ENCODE measurements at places on chromosomes 16 and 17.

DNA sequence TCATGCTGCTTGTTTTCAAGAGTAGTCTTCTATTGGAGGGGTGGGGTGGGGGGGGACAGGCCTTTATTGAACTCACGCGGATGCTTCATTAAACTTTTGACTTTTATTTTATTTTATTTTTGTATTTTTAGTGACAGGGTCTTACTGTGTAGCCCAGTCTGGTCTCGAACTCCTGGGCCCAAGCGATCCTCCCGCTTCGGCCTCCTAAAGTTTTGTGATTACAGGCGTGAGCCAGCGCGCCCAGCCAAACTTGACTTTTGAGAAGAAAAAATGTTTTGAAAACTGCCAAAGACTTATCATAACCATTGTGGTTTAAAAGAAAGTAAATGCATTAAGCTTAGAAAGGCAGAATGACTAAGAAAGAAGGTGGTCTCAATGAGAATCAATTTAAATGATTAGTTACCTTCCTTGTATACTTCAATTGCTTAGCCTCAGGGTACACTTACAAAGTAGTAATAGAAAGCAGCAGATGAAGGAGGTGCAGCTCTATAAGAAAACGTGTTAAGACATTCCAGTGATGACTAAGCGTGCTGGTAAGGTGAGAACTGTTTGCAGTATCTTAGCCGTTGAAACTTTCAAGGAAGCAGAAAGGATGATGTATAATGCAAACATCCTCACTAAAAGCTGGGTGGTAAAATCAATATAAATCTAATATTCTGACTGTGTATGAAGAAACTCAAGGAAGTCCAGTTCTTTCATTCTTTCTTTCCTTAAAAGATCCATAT lies 1.2 kb downstream of the AP2B1 start:
- no peak for DNase-seq

DNA sequence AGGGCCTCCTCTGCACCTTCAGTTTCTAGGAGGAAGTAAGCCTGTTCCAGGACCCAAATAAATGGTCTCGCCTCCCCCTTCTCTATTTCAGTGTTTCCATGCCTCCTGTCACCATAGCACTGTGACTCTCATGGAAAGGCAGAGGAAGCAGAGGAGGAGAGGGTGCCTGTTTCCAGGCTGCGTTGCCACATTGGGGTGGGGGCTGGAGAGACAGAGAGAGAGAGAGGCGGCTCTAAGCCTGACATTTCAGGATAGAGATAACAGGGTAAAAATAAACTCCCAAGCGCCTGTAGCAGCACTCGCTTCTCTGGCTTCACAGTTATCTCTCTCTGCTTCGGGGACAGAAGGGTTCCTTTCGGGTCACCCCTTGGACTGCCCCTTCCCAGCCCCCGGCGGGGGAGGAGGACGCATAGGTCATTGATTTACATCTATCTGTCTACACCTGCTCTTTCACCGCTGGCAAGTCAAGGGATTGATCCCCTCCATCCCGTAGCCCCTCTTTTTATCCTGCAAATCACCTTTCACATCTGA lies 71.2 kb upstream of the MRTFB start:
- DNase-seq, result no peak

GRCh38 chr16:48611329-48612137 lies 1.6 kb upstream of the N4BP1 start:
- DNase-seq, result peak; percentile 60

DNA sequence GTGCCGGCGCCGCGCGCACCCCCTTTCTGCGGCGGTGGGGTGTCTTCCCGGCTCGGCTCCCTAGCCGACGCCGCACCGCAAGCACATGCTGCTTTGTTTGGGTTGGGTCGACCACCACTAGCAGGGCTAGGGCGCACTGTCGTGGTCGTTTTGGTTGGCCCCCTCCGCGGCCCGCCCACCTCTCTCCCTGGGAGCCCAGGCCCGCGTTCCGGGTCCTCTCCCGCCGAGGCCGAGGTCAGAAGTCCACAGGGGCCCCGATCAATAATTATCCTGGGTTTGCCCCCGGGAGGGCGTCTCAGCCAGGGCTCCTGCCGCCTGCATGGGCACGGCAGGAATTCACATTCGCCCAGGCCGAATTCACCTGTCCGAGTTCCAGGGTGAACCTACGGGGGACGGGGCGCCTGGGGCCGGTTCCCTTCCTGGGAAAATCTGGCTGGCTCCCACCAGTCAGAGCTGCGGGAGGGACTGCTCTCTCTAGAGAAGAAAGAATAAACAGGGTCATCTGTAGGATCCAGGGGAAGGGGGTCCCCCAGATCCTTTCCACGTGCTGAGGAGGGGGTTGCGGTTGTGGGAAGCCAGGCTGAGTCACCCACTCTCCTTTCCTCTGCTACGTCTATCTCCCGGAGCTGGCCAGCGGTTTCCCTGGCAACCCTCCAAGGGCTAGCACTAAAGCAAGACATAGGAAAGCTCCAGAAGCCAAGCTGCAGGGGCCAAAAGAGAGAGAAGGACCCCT lies 584 bp upstream of the STAT5B start:
- DNase-seq, result no peak

- DNase-seq, result no peak
These were observed 4.5 kb downstream of the KRTAP3-1 start for GRCh38 chr17:41004397-41004796.

DNA sequence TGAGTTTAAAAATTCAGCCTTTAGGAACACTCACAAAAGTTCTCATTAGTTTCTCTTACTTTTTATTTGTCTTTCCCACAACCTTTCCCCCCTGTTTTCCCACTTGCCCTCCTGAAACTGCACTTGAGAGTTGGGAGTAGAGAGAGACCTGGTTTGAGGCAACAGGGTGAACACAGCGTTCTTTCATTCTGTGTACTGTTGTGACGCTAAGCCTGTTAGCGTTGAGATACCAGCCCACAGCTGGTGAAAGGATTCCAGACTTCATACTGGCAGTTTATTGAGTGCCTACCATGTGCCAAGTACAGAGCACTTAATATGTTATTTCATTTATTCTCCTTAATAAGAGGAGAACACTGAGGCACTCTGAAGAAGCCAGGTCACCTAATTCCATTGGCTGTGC lies 10.3 kb downstream of the TNRC6C start:
- DNase-seq, result no peak

GRCh38 chr16:17557949-17558348 lies 87.2 kb upstream of the XYLT1 start:
- no peak for DNase-seq

GRCh38 chr16:55853114-55853513 lies 20.2 kb upstream of the CES1 start:
- DNase-seq, result no peak

- DNase-seq, result no peak
These were observed 4.9 kb downstream of the WSCD1 start for GRCh38 chr17:6075050-6075449.

GRCh38 chr17:61000911-61001310 lies 323.3 kb downstream of the BCAS3 start:
- no peak for DNase-seq

DNA sequence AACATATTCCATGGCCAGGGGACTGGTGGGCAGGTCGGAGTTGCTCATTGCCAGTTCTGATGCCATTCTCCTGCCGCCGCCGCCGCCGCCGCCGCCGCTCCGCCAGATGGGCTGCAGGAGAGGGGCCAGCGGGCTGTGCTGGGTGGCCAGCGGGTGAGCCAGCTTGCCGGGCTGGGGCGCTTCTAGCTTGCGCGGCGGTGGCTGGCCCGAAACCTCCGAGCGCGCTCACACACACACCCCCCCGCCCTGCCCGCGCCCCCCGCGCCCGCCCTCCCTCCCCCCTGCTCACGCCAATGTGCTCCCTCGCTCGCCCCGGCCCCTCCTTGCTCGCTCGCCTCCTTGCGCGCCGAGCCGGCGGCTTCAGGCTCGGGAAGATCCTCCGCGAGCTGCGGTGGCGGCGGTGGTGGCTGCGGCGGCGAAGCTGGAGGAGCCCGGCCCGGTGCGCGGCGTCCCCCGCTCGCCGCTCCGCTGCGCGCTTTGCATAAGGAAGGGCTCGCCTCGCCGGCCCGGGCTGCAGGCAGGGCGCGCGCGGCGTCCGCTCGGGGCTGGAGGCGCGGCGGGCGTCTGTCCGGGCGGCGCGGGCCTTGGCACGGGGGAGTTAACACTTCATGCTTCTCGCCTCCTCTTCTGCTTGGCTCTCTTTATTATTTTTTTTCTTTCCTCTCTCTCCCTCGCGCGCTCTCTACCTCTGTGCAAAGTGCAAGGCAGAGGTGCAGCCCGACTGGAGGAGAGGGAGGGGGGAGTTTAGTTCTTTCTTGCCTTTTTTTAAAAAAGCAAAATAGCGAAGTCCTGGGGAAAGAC lies 500 bp downstream of the MAF start:
- DNase-seq, result no peak

DNA sequence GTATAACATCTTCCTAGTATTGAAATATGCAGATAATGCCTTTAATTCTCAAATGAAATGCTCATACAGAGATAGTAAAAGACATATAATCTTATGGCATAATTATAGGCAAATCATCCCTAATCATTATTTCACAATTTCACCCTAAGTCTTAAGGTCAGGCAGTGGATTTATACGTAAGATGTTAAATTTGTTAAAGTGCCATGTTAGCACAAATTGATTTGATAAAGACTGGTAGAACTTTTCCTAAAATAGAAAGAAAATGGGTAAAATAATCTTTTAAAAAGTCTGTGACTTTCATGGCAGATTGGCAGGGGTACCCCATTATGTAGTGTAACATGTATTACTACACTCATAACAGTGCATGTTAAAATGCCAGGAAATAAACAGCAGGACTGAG lies 1092.7 kb upstream of the GOT2 start:
- no peak for DNase-seq

GRCh38 chr17:60305141-60305540 lies 86.8 kb downstream of the USP32 start:
- DNase-seq, result no peak

- no peak for DNase-seq
These were observed 52.5 kb upstream of the CACNG3 start for GRCh38 chr16:24203675-24204074.

GRCh38 chr17:65191811-65192740 lies 54.9 kb downstream of the RGS9 start:
- no peak for DNase-seq

GRCh38 chr16:47142486-47142820 lies 1.3 kb downstream of the NETO2 start:
- DNase-seq, result no peak

DNA sequence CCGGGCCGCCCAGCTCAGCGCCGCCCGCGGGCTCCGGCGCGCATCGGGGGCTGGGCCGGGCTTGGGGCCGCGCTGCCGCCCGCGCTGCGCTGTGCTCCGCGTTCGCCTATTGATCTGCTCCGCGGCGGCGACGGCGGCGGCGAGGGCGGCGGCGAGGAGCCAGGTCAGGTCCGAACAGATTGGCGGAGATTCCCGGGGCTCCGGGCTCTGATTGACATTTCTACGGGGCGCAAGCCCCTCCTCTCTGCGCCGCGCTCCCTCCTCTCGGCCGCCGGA lies 559 bp downstream of the IRX3 start:
- no peak for DNase-seq

- no peak for DNase-seq
These were observed 9.1 kb downstream of the FOXJ1 start for GRCh38 chr17:76131692-76132573.

GRCh38 chr17:72188801-72189200 lies 68.0 kb downstream of the SOX9 start:
- DNase-seq, result no peak

GRCh38 chr16:28623172-28623711 lies 13.4 kb upstream of the SULT1A1 start:
- DNase-seq, result peak; percentile 20

GRCh38 chr17:73647772-73648542 lies 3.7 kb upstream of the SDK2 start:
- no peak for DNase-seq

GRCh38 chr17:51487947-51488346 lies 227.6 kb downstream of the UTP18 start:
- no peak for DNase-seq

DNA sequence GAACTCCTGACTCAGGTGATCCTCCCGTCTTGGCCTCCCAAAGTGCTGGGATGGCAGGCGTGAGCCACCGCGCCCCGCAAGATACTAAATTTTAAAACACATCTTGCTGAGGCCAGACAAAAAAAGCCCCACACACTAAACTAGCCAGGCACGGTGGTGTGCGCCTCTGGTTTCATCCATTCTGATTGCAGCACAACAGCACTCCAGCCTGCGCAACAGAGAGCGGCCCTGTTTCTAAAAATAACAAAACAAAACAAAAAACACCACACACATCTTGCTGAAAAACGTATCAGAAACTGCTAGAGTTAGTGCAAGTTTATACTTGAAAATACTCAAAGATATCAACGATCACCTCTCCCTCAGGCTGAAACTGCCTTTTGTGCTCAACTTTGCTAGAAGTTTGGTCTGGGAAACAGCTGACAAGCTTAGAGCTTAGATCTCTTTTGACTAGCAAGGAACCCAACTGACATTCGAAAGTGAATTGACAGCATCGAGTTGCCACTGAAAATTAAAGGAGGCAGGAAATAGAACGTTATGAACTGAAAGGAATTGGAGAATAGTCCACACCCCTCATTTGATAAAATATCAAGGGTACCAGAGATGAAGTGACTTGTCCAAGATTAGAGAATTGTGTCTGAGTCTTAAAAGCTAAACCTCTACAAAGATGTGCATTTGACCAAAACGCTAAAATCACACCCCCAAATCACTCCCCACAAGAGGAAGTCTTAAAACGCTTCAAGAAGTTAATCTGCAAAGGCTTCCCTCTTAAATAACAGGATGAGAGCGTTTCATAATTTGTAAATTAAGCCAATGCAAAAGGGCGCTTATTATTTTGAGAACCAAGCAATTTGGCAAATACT lies 908 bp downstream of the COG4 start:
- no peak for DNase-seq

DNA sequence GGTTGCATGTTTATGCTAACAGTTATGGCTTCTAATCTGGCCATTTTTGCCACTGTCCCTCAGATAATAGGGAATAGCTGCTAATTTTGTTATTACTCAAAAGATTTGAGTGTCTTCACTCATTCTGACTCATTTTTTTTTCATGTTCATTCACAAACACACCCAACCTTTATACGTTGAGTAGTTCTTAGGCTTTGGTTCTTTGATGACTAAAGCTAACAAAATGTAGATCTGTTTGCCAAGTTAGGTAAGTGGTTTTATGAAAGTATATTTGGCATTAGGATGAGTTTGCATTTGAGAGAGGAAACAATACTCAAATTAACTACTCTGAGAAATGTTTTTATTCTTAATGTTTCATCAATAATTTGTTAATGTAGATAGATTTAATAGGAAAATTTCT lies 3.6 kb downstream of the MAP2K4 start:
- DNase-seq, result no peak

DNA sequence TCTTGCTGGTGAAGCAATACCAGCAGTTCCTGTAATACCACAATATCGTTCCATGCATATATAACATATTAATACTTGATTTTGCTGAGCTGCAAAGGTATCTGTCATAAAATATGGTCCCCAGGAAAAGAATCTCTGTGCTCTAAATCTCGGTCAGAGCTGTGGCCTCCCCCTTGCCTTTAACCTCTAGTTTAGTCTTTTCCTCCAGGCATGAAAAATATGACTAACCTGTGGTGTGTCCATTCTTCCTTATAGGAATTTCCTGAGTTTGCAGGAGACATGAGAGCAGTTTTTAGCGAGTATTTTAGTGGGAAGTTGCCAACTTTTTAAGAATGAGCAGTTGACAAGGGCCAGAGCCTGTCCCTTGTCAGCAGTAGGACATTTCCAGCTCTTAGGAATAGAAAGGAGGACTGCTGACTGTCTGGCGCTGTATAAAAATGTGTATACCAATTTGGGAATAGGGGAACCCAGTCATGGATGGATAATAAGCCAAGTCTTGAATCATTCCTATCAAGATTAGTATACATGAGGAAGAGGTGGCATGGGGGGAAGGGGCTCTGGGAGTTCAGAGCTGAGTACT lies 8.7 kb downstream of the ATXN1L start:
- DNase-seq, result no peak

All from stimulated activated CD8-positive, alpha-beta memory T cell treated with anti-CD3 and anti-CD28 coated beads, Interleukin-12 subunit alpha, Interleukin-12 subunit beta, amount 100 ng/mL, for 1 hour (primary cell).